Mucosa of descending colon (tissue), 3 donors: ENCODE measurements at places on chromosomes 7 and 10. TPM values are rescaled to one million over a fixed set of nuclear protein-coding genes. Genes with fewer than 3 reads are reported as not detected.

NEUROG3 gene
- 6.7 TPM for total RNA-seq

- DNase-seq: no peak
Measured at GRCh38 chr10:129418496-129419225, 48.4 kb upstream of the MGMT start.

DNA sequence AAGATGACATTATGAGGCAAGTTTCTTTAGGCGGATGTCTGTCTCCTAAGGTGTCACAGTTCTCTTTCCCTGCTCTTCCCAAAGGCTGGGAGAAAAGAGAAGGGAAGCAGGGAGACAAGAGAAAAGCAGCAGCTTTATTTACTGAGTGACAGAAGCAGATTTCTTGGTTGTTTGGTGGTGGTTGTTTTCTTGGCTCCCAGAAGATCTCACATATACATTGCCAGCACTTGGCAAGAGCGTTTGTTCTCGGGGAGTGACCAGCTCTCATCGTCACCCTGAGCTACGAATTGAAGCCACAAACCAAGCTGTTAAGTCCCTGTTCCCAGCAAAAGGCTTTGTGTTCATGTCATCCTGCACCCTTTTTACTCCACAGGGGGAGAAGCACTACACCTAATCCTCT is 11.4 kb downstream of the CDHR3 start:
- DNase-seq: no peak

- DNase-seq: no peak
Measured at GRCh38 chr7:130890176-130891020, 156.4 kb upstream of the KLF14 start.

- DNase-seq: no peak
Measured at GRCh38 chr7:2404714-2405119, 1.3 kb downstream of the CHST12 start.

DNA sequence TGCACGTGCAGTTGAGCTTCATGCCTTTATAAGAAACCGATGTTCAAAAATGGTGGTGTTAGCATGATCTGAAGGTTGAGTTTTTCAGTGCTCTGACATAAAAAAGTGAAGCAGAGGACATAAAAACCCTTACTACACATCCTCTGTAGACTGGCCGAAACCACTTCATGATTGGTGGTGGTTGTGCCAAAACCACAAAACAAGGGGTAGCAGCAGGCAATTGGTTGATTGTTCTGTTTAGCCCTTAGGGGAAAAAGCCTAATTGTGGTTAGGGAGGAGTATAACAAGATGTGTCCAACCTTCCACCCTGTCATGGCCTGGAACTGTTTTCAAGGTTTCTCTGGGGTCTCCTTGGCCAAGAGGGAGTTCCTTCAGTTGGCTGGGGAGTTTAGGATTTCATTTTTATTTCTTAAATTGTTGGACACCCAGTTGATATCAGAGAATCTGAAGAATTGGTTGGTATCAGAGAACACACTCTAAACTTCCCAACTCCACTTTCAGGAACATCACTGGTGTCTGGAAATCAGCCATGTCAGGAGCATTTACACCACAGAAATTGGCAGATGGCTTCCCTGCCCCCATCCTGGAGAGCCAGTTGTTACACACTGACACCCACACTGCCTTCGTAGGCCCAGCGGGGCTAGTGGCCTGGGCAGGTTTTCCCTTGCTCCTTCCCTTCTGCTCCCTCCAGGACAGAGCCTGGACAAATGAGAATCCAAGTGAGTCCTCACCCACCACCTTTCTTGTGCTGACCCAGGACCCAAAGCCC is 18.8 kb downstream of the MRPS24 start:
- no peak for DNase-seq

RPEL1 gene
- 0.13 TPM for total RNA-seq

DNA sequence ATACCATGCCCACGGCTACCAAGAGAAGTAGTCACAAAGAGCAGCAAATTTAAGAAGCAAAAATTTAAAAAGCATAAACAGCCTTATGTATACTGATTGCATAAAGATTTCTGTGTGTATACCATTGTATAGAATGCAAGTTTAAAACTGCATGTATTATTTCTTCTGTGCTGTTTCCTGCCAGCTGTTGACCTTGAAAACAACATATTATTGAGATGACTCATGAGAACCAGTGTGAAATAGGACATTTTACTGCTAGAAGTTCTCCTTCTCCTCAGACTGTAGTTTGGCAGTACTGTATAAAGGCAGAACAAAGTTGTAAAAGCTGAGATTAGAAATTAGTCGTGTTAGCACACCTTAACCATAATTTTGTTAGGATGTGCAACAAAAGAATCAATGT is 42.3 kb upstream of the SGCE start:
- no peak for DNase-seq

- DNase-seq: no peak
Measured at GRCh38 chr10:119803264-119803663, 69.4 kb downstream of the MCMBP start.

WDR11 gene
- total RNA-seq: 53.8 TPM

PTPRZ1 gene
- total RNA-seq: 0.49 TPM

DNA sequence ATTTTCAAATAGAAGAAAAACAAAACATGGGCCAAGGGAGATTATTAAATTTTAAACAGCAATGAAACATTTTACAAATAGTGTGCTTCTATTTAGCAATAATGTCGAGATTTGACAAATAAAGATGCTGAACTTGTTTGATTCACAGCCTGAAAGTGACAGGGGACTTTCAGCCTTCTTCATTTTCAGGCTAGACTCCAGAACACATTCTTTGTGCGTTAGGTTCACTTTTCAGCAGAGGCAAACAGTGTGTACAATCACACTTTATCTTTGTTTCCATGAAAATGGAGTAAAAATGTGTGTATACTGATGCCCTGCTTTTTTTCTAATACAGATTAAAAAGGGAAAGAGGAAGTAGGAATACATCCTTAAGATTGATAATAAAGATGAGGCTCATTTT is 35.6 kb downstream of the FAM171A1 start:
- no peak for DNase-seq

- DNase-seq: no peak
Measured at GRCh38 chr7:37957221-37957970, 37.0 kb downstream of the EPDR1 start.

ANKRD2 gene
- 0.29 TPM for total RNA-seq

DNA sequence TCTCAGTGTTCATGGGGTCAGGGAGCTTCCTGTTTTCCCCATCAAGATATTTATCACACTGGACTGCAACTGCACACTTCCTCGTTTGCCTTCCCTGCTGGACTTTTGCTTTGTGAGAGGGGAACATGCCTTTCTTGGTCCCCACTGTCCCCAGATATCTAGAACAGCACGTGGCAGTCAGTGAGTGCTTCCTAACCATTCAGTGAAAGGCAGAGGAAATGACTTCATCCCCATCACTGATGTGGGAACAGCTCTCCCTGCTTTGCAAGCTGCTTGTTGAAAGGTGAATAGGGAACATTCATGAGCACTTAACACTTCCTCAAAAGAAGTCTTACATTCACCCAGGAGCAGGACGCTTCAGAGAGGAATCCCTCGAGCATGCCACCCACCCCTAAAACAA is 135.4 kb downstream of the MYOF start:
- DNase-seq: no peak

DNA sequence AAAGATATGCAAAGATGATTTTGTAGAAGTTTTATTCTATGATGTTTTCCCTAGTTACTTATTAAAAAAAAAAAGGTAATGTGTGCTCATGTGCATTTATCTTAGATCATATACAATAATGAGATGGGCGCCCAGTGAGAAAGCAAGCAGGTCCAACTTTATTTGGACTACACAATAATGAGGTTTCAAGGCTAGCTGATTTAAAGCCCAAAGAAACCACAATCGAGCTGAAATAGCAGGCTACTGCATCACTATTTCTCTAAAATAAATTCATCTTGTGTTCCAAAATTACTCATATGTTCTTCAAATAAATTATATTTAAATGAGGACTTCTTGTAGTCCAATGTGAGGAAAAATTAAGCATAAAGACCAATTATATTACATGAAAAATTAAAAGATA is 110.1 kb downstream of the JMJD1C start:
- DNase-seq: no peak

HHEX gene
- total RNA-seq: 3.5 TPM

TEX47 gene
- not detected for total RNA-seq

CACNA2D1 gene
- total RNA-seq: 6.9 TPM

GRCh38 chr7:117871401-117871777 is 1.9 kb downstream of the CTTNBP2 start:
- no peak for DNase-seq

DNA sequence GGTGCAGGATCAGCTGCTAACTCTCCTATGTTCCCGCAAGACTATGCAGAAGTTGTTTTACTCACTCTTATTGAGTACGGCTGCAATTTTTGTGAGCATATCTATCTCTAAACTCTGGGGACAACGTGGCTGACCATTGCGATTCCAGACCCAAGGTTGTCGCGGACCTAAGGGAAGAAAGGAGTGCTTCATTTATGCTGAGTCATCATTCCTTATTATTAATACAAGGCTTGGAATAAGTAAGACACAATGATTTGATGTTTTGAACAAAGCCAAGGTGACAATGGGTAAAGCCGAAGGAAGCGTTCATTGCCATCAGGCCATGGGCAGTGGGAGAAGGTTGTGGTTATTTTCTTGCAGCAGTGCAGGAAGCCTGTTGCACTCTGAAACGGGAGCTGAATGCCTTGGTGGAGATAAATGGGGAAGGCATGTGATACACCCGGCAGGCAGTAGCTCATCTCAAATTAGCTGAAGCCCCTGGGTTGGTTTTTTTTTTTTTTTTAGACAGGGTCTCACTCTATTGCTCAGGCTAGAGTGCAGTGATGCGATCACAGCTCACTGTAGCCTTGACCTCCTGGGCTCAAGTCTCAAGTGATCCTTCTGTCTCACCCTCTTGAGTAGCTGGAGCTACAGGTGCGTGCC is 605.7 kb downstream of the TYW1 start:
- no peak for DNase-seq

DNA sequence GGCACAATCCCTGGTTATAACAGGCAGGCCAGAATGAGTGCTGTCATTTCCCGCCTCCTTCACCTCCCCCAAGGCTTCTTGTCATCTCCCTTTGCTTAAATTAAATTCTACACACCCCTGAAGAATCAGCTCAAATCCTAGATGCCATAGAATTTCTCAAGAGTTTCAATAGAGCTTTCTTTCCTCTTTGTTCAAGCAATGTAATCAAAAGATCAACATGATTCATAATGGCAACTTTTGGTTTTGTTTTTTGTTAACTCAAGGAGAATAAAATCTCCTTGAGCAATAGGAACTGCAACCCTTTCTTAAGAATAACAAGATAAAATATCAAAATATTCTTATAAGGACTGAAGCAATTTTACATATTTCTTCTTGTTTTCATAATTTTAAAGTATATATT is 180.8 kb upstream of the CDK1 start:
- DNase-seq: no peak

- DNase-seq: no peak
Measured at GRCh38 chr7:47953822-47954221, 5.6 kb upstream of the PKD1L1 start.

DNA sequence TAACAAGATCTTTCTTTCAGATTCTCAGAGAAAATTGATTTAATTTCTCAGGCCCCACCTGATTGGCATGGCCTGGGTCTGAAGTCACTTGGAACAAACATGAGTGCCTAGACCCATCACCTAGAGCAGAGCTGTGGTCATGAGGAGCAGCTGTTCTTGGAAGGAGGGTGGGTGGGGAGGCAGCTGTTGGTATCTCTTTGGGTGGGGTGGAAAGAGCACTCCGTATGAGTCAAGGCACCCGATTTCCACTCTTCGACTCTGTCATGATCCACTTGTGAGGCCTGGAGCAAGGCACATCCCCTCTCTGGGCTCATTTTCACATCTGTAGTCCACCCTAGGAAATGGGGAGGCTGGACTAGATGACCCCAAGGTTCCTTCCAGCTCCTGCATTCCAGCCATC is 156.7 kb downstream of the C10orf105 start:
- DNase-seq: no peak

GRCh38 chr10:17643339-17643754 is 604 bp upstream of the STAM start:
- DNase-seq: no peak

DNA sequence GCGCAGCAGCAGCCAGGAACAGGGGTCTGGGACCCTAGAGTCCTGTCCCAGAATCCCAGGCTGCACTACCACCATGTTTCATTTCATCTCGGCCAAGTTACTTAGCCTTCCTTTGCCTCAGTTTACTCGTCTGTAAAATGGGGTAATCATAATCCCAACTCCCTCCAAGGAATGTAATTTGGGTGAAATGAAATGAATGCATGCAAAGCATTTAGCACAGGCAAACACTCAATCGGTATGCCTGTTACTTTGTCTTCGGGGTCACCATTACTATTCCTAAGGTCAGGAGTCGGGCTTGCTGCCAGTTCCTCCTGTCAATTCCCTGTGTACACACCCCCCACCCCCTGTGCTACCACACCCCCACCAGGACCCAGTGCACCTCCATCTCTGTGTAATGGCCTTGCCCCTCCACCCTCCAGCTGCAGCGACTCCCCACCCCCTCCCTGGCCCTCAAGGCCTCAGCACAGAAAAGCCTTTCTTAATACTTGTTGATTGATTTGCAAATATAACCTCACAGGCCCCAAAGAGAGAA is 1.7 kb downstream of the TNS3 start:
- DNase-seq: peak; percentile 77

GRCh38 chr10:73886085-73886529 is 11.8 kb upstream of the CAMK2G start:
- DNase-seq: peak; percentile 59

DNA sequence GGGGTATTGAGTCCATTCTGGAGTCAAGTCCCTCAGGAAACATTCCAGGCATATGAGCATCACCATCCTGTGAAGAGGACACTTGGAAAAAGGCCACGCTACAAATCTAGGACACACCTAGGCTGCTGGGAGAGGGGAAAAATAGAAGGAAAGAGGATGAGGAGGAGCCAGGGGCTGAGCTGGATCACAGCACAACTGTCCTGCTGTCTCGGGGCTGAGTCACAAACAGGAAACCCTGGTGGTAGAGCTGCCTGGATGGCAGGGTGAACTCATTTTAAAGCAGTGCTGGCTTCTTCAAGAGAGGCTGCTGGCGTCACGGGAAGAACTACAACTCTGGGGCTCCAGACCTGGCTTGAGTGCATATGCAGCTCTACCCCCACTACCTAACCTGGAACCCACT is 151.5 kb downstream of the RNF216 start:
- DNase-seq: no peak

- DNase-seq: no peak
Measured at GRCh38 chr7:28732071-28732869, 225.9 kb downstream of the TRIL start.

- DNase-seq: no peak
Measured at GRCh38 chr10:5095687-5096086, 1.5 kb downstream of the AKR1C3 start.

GRCh38 chr10:79475119-79475653 is 29.8 kb upstream of the ZCCHC24 start:
- DNase-seq: no peak

DNA sequence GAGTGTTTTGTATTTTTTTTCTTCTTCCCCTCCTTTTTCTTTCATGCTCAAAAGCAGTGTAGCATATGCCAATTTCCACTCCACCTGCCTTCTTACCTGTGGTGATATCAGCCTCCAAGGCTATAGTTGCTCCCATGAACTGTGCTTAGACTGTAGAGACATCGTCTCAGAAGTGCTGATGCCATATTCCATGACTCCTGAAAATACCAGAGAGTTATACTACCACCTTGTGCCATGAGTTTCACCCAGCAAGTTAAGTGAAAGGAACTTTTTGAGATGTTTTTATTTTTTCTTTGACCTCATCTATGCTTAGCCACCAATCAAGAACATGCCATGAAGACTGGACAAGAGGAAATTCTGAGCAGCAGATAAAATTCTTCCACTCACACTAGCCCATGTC is 142.8 kb upstream of the SEMA3E start:
- no peak for DNase-seq
